Effector memory CD8-positive, alpha-beta T cell (primary cell): ENCODE measurements at places on chromosomes 3 and 15.

GRCh38 chr15:54987881-54988280, 208.9 kb downstream of the RSL24D1 start:
- no peak for DNase-seq

DNA sequence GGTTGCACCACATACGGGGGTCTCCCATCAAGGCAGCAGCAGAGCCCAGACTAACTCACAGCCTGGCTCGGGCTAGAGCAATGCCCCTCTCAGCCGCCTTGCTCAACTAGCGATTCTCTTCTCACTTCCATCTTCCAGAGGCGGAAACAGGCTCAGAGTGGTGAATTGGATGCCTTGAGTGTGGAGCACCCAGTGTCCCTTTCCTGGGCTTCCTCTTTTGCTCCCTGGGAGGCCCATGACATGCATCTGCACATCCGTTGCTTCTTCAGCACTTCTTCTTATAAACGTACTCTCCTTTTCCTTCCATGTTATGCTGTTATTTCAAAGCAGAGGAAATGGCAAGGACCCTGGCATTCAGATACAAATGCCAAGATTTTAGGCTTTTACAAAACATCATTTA, 2.1 kb upstream of the IQSEC1 start:
- DNase-seq: no peak

DNA sequence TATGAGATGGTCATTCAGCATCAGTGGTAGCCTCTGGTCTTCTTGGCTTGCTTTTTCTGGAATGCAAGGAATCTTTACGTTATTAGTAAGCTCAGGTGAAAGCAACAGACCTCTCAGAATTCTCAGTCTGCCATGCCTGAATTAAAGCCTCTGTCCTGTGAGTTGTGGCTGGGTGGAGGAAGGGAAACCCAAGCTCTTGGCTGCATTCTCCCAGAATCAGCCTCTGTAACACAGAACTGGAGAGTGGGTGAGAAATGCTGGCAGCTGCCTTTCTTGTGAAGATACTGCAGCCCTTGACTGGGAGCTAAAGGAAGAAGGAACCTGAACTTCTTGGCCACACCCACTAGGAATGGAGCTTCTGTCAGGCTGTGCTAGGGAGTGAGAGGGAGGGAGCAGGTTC, 505.8 kb downstream of the EPHA3 start:
- no peak for DNase-seq

DNA sequence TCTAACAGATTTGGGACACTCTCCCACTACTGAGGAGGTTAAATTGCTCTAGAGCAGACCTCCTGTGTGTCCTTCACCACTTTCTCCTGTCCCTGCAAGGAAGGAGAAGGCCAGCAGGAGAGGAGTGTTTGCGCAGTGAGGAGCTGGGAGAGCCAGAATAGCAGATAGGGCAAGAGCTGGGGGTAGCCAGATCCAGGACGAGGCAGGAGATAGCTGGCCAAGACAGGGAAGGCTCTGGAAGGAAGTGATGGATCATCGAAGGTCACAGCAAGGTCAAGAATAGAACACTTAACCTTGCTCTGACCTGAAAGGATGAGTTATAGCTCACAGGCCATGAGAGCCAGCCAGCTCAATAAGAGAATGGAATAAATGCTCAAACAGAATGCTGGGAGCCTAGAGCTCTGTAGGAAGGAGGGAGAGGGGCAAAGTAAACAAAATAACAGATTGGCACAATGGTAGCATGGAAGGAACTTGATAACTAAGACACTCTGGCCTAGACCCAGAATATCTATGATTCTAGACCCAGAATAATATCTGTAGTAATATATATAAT, 37.5 kb upstream of the FSIP1 start:
- no peak for DNase-seq

DNA sequence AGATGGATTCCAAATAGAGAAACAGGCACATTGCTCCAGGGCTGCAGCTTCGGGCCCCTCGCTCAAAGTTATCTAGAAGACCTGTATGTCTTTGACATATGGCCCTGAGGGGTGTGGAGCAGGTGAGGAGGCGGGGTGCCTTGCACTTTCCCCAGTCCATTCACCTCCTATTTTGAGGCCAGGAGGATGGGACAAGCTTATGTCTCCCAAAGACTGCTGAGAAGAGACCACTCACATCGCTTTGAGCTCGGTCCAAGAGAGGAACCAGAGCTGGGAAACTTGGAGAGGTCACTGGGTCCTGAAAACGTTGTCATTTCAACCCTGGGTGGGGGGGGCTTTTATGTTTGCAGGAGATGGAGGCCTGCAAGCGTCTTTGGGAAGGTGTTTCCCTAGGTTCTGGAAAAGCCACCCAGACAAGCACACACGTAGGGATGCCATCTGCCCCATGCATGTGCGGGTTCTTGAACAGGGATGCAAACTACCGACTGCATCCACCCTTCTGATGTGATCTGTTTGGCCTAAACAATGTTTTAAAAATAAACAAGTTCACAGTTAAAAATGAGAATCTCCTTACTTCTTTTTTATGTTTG, 33.7 kb upstream of the SYNM start:
- no peak for DNase-seq

- DNase-seq: no peak
Measured at GRCh38 chr3:23550402-23550801, 255.4 kb upstream of the UBE2E1 start.

DNA sequence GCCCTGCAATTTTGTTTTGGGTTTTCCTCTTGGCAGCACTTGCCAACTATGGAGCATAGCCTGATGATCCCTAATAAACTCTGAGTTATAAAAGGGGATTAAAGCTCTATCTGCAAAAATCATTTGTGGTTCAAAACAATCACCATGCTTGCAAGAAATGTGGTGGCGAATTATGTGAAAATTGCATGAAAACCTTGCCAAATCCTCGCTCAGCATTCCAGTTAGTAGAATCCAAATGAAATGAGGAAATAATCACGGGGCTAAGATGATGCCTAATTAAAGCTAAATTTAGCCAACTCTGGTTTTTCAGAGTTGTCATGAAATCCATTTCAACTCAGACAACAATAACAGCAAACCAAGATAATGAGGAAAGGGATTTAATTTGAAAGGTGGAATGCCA, 73.0 kb upstream of the PROK2 start:
- no peak for DNase-seq

DNA sequence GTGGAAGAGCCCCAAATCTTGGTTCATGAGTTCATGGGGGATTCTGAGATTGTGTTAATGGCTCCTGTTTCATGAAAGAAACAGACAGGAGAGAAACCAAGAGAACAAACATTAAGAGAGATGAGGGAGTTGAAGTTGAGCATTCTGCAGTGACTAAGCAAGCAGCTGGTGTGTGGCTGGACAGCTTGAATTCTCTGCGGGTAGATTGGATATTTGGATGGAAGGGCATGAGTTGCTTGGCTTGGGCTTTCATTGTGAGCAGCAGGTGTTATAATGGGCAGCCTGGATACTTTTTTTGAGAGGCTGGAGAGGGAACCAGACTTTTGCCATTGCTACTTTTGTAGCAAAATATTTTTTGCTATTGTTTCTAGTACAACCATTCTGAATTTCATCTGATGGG, 346.8 kb upstream of the SATB1 start:
- no peak for DNase-seq

DNA sequence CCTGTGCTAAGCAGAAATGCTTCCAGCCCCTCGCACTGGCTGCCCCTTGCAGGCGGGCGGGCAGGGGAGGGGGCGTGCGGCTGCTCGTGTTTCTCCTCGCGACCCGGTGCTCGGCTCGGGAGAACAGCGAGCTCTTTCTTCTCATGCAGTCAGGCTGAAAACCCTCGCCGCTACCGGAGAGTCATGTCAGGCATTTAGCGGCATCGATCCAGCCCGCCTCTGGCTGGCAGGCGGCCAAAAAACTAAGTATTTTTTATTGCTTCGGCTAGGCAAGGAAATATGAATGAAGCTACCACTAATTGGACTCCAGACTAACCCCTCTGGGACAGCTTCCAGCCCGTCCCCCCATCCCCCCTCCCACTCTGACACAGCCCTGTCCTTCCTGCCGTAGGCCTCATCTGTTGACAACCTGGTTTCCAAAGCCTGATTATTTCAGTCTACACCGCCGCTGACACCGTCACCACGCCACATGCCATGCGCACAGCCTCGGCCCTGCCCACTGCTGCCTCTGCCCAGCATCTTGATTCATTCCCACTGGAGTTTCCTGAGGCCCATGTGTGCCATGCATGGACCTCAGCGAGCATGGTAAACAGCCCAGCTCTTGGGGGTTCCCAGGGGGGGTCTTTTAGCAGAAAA, 35.3 kb downstream of the TLE3 start:
- DNase-seq: no peak

DNA sequence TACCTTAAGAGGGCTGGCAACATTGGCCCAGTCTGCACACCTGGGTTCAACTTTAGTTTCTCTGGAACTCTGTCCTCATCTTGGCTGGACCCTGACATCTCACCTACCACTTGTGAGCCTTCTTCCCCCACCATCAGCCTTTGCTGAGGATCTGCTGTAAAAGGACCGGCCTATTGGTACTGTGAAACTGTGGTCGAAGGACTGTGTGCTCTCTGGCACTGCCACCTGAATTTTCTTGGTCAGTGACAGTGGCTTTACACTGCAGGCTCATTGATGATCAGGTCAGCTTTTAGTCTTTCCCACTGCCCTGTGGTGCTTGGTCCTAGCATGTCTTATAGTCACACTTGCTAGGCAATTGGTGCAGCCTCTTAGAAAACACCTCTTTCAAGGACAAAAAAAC, 86.9 kb downstream of the PEX5L start:
- DNase-seq: no peak

- no peak for DNase-seq
Measured at GRCh38 chr15:41977757-41978383, 5.5 kb upstream of the EHD4 start.

DNA sequence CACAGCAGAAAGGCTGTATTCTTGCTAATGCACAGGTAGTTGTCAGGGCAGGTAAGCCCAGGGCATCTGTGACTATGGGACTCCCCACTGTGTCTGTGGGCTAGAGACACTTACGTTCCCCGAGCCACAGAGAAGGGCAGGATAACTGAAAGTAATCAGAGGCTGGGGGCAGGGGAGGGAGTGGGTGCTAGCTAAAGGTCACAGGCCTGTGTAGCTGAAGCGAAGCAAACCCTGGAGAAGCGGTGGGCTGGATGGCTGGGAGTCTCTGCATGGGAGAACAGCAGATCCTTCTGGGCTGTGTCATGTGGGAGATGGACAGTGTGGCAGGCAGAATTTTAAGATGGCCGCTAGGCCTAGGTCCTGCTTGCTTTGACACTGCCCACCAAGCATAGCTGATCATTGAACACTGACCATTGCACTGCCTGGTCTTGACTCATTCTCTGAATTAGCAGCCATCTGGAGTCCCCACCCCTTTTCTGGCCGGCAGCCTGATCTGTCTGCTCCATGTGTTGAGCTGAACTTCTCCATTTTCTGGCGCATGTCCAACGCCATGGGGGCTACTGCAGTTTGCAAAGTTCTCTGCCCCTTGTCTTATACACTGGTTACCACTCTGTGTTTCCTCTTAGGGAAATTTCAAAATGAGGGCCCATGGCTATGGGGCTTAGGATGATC, 110.0 kb downstream of the DGKG start:
- no peak for DNase-seq

DNA sequence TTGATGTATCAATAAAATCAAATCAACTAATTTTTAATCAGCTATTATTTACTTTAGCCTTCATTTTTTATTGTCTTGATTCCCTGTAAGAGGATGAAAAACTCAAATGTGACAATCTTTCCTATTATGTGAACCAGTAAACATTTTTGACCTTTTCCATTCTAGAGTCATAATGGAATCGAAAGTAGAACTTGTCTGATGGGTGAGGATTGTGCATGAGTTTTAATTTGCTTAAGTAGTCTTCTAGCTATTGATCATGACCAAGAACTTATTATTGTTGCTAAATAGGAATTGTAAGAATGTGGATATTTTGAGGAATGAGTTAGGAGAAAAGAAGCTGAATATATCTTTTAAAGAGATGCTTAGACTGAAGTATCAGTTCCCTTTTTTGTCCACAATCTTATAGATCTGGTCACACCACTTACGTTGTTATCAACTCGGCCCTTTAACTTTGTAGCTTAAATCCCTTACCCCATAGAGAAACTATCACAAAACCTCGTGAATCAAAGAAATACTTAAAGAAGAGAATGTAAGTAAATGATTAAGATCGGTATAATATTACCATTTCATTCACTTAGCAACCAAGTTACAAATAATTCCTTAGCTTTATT, 147.3 kb downstream of the TP63 start:
- DNase-seq: no peak

GRCh38 chr3:61371123-61371522, 119.9 kb upstream of the FHIT start:
- DNase-seq: no peak

DNA sequence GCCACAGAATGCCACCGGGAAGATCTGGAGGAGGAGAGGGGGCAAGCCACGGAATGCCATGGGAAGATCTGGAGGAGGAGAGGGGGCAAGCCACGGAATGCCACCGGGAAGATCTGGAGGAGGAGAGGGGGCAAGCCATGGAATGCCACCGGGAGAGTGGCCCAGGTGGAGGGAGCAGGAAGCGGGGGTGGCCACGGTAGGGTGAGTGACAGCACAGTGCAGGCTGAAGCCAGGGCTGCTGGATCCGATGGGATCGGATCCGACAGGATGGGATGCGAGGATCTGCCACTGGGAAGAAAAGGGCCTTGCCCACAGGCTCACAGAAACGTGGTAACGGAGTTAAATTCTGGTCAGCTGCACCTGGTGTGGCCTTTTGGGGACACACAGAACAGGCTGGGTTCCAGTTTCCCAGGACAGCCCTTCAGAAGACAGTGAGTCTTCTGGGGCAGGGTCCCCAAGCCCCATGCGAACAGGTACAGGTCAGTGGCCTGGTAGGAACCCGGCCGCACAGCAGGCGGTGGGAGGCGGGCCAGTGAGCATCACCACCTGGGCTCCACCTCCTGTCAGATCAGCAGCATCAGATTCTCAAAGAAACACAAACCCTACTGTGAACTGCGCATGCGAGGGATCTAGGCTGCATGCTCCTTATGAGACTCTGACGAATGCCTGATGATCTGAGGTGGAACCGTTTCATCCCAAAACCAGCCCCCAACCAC, 58.8 kb downstream of the XXYLT1 start:
- no peak for DNase-seq

DNA sequence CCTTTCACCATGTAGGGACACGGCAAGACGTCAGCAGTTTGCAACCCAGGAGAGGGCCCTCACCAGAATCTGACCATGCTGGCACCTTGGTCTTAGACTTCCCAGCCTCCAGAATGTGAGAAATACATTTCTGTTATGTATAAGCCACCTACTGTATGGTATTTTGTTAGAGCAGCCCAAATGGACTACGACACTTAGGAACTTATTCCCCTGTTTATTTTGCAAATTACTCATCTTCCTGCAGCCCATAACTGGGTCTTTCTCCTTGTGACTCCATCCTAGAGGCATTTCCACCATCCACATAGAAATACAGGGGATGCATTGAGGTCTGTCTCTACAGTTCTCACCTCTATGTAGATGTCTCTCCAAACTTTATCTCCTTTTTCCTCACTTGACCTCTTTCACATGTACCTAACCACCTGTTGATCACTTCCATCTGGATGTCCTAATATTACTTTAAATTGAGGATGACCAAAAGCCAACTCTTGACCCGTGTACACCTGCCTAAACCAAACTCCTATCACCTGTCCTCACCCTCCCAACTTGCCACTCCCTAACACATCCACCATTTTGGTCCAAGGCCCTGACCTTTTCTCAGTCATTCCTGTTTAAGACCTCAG, 406.0 kb upstream of the WNT5A start:
- DNase-seq: no peak
